ENCODE measurements at places on chromosomes 6 and 20.
A peak's percentile ranks its signal among the peaks of the same experiment; 100 is the strongest.

DNA sequence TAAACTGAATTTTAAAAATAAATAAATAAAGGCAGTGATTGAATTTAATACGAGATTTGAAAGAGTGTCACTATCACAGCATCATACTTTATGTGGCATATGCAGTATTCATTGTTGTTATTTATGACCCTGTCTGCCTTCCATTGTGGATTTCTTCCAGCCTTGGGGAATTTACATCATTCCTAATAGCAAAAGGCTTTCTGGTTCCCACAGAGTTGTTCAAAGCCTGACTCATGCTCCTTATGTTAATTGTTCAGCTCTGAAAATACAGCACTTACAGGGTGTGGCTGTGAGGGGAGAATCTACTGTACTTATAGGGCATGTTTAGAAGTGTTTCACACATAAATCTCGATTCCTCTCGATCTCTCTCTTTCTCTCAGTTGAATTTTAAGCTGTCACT is 54.4 kb downstream of the JAG1 start:
- DNase-seq, result no peak

DNA sequence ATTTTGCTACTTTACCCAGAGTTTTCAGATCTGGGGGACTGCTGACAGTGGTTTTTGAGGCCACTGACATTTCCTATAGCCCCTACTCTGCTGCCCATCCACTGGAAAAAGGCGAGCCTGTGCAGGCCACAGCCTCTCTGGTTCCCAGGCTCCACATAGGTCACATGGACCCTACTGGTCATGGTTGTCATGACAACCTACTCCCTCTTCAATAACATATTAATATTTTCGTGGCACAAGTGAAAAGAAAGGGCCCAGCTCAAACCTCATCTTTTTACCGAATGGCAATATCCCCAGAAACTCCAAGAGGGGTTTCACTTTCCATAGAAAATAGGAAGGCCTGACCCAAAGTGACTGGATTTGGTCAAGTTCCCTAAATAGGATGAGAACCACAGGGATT is 11.0 kb upstream of the FOXO3 start:
- DNase-seq, result no peak

DNA sequence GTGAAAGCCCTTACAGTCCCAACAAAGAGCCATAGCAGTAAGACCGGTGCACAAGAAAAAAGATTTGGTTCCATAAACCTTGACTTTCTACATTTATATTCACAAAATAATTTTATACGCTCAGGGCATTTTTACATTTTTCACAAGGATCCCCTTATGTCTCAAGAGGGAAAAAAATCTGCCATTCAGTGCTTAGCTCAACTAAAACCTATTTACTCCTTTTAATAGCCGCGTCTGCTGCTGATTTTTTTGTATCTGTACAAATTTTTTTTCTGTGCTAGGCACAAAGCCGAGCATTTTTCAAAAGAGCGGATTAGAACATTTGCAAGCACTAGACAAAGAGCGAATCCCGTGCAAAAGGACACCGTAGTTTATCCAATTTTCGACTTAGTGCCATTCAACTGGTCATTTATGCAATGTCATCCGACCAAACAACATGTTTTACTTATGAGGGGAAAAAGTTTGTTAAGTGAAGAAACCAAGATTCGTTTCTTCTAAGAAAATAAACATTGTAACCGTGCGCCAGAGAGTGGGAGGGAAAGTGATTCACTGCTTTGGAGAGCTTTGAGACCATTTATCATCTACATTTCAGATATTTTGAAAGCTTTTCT is 3.7 kb downstream of the TFAP2D start:
- no peak for DNase-seq

DNA sequence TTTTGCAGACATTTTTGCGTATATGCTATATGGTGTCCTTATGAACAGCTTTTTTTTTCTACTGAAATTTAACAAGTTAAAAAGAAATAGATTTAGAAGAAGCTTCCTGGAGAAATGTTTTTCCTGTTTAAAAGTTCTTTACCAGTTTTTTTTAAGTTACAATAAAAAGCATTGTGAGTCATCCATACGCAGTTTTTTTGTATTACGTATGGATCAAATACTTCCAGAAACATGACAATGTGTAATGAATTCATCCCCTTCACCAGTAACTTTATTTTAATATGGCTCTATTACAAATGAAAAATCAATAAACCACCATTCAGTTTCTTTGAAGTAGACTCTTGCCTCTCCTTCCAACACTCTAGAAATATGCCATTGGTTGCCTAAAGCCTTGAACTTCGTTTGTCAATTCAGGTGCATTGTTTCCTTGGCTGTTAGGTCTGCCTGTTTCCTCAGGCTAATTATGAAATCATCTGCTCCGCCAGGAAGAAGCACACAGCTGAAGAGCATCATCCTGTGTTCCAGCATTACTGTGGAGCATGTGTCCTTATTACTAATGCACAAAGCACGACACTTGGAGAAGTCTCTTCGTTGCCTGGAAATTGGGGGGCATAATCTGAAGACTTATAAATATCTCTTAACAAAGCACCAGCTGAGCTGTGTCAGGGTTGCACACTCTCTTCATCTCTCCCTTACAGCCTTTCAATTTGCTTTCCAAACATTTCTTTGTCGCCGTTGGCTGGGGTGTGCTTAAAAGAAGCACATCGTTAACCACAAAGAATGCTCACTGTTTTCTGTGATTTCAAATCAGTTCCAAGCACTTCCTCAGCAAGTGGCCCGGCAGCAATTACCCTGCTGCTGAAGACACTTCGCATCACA is 9.6 kb downstream of the MOXD1 start:
- no peak for DNase-seq

- DNase-seq, result no peak
These were observed 247.7 kb upstream of the FAM83B start for GRCh38 chr6:54598787-54599313.

DNA sequence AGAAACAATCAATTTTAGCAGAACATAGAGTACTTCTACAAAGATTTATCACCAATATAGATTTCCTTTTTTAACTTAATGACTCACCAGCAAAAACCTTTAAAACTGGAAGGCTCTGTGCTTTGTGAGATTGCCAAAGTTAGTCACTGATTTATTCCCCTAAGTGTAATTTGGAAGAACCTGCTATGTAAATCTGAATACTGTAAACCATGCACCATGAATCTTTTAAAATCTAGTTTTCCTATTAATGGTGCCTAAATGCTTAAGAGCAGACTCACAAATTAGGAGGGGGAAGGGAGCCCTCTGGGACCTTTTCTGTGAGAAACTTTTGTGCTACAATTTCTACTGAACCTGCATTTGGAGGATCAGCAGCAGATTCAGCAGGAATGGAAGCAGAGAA is 57.8 kb upstream of the PNRC1 start:
- DNase-seq, result no peak

- peak; percentile 47 for DNase-seq
These were observed 8.6 kb downstream of the AARS2 start for GRCh38 chr6:44304282-44305199.

- no peak for DNase-seq
These were observed 6.9 kb downstream of the VGLL2 start for GRCh38 chr6:117272032-117272866.

GRCh38 chr20:1119128-1119505 is 715 bp downstream of the PSMF1 start:
- DNase-seq, result no peak

GRCh38 chr6:161434921-161435747 is 161.3 kb upstream of the AGPAT4 start:
- no peak for DNase-seq

- DNase-seq, result no peak
These were observed 57.0 kb downstream of the ADNP start for GRCh38 chr20:50874111-50874757.

GRCh38 chr6:41291717-41292116 is 5.2 kb upstream of the TREM1 start:
- no peak for DNase-seq

GRCh38 chr6:132860254-132860653 is 45.9 kb downstream of the RPS12 start:
- no peak for DNase-seq

GRCh38 chr6:40480678-40481077 is 106.5 kb downstream of the LRFN2 start:
- no peak for DNase-seq

- peak; percentile 31 for DNase-seq
These were observed 115.4 kb downstream of the ZFP64 start for GRCh38 chr20:52076164-52076563.

GRCh38 chr6:31352310-31352682 is 4.7 kb downstream of the HLA-B start:
- DNase-seq, result no peak

DNA sequence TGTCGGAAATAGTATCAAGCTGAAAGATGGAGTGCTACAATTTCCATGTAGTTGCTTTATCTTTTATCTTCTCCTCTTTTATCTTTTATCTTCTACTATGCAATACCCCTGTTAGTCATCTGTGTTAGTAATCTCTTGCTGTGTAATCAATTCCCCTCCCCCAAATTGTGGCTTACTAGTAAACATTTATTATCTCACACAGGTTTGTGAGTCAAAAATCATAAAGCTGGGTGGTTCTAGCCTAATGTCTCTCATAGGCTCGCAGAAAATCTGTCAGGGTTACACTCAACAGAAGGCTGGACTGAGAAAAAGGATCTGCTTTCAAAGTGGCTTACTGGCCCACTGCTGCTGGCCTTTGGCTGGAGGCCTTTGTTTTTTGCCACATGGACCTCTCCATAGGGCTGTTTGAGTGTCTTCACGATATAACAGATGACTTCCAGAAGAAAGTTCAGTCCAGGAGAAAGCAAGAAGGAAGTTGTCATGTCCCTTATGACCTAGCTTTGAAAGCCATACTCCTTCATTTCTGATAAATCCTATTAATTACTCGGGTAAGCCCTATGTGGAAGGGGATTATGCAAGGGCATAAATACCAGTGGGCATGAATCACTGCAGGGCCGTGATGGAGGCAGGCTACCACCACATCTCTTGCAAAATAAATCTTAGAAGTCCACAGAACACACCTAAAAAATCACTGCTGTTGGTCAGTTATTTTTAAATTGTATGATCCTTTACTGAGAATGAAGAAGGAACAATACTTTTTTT is 24.5 kb upstream of the PTCHD4 start:
- no peak for DNase-seq

DNA sequence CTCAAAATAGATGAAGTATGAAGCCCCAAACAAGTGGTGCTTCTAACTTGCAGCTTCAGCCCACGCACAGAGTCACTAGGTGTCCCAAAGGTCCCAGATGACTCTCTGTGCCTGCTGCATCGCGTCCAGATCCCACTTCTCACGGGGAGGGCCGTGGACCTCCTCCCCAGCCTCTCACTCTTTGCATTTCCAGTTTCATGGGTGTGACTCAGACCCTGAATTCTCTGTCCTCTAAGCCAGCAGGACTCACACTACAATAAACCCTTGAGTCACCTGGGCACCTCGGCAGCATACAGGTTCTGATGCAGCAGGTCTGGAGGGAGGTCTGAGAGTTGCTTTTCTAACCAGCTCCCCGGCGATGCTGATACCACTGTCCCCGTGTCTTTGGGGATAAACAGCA is 114.0 kb upstream of the RIN2 start:
- DNase-seq, result no peak

- no peak for DNase-seq
These were observed 31.0 kb downstream of the SNX9 start for GRCh38 chr6:157853902-157854502.
